ENCODE measurements at places on chromosomes 3 and 15.

DNA sequence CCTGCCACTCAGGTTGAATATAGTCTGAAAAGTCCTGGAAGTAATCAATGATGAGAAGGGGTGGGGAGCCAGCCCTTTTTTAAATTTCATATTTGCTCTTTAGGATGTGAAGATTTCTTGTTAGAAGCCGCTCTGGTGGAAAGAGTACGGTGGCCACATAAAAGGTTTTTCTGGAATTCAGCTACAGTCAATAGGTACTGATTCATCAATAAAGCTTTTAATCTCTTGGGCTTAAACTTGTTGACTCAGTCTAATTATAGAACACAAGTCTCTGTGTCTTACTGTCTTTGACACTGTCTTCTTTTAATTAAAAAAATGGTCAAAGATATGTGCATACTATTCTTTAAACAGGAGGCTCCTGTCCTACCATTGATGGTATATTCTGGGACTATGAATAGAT, 99.9 kb upstream of the TP63 start:
- no peak for DNase-seq

DNA sequence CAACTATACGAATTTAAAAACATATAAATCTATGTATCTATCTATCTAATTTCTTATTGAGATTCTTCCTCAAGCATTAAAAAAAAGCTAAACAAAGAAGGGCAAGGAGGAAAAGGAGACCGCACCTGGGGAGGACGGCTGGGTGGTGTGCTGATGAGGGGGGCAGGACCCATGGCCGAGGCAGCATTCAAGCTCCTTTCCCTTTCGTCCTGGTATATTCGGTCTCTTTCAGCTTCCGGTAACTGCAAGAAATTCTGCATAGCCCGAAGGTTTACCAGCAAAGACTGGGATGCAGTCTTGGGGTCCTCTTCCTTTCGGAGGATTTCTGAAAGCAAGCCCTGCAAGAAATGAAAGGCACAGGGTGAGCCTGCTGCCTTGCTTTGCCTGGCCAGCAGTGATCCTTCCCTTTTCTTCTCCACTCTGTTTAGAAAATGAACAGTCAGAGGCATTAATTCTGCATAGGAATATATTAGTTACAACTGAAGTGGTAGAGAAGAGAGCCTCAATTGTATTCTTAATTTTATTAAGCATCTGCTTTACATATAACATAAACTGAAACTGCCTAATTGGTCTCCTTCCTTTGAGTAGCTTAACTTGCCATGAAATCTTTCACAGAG, 38.8 kb downstream of the SATB1 start:
- DNase-seq = no peak

DNA sequence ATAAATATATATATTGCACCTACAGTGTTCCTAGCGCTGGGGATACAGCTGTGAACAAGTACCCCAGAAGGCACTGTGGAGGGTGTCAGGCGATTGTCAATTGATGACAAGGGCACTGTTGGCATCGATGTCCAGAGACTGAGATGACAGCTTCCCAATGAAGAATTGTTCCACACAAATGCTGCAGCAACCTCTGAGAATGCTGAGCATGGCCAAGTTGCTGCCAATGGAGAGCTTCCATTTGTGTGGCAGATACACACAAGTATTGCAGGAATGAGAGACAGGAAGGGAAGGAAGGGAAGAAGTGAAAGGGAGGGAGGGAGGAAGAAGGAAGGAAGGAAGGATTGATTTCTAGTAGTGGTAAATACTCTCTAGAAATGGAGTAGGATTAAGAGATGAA, 21.9 kb downstream of the LRTM1 start:
- no peak for DNase-seq

- DNase-seq = no peak
Observed at GRCh38 chr15:48617619-48618018, 27.9 kb downstream of the FBN1 start.

DNA sequence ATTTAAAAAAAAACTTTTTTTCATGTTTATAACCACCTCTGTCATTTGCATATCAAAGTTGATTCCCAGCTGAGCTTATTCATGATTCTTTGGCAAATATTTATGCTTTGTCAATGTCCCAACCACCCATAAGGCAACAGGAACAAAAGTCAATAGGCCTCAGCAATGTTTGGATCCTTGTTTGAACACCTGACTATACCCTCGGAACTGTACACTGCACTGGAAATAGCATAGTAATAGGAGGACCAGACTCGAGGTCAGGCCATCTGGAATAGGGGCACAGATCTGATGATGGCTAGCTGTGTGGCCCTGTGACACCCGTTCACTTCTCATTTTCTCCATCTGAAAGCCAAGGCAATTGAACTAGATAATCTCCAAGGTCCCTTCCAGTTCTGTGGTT, 301.7 kb upstream of the ATP11B start:
- no peak for DNase-seq

GRCh38 chr3:56788521-56788920, 13.2 kb downstream of the ARHGEF3 start:
- DNase-seq = no peak

DNA sequence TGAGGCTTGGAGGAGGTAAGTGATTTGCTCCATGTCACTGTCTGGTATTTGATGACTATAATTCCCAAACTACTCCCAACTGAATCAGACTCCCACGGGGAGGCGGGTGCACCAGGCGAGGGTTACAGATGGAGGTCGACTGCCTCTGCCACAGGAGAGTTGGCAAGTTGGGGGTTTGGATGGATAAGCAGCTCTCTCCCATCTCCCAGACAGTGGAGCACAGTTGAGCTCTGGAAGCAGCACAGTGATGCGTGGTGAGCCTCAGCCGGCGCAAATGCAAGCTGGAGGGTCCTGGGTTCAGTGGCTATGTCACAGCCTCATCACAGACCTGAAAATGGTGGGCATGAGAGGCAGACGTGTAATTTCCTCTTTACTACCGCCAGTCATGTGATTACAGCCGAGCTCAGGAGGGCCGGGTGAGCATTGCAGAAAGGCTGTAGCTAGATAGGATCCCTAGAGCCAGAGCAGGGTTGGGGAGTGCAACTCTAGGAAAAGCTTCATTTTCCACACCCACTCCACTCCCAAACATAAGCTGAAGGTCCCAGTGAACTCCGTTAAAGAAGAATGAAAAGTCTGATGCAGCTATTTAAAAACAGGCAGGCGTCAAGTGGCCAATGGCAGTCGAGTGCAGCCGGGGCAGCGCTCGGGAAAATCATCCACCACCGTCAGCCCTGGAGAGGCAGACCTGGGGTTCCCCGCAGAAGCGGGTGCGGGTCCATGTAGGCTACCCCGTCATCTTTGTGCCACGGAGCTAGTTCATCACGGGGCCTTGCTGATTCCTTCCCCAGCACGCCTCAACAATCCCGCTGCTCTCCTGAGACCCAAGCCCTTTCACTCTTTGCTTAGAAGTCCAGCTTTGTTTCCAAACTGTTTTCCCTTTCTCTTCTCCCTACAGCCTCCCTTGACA, 33.3 kb upstream of the VPS8 start:
- DNase-seq = no peak

DNA sequence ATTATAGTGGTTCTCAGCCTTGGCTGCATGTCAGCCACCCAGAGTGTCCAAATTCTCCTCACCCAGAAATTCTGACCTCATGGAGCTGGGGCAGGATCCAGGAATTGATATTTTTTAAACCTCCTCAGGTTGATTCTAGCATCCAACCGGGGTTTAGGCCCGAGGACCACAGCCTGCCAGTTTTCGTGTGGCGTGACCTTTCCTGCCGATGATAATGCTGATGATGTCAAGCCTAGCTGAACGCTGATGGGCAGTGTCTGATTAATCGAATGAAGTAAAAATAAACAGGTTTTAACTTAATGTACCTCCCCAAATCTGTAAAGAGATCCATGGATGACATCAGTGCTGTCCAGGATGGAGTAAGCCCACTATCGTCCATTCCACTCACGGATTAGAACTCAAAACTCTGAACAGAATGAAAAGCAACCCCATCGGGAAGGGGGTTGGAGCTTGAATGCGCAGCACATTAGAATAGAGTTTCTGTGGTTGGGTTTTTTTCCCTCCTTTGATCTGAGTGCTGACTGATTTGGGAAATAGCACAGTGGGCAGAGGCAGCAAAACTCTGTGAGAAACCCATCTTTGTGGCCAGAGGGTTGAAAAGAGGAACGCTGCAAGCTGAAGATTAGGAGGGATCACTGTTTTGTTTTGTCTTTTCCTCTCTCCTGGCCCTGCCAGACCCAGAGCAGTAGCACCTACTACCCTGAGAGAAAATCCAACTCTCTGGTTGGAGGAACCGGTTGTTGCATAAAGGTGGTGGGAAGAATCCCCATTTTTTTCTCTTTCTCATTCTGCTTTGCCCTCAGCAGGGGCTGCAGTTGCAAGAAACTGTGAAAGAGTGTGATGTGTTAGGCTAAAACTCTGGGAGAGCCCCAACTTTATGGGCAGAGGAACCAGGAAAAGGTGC, 153.9 kb downstream of the APBA2 start:
- no peak for DNase-seq

GRCh38 chr15:69587723-69588426, 135.3 kb downstream of the RPLP1 start:
- DNase-seq = no peak

DNA sequence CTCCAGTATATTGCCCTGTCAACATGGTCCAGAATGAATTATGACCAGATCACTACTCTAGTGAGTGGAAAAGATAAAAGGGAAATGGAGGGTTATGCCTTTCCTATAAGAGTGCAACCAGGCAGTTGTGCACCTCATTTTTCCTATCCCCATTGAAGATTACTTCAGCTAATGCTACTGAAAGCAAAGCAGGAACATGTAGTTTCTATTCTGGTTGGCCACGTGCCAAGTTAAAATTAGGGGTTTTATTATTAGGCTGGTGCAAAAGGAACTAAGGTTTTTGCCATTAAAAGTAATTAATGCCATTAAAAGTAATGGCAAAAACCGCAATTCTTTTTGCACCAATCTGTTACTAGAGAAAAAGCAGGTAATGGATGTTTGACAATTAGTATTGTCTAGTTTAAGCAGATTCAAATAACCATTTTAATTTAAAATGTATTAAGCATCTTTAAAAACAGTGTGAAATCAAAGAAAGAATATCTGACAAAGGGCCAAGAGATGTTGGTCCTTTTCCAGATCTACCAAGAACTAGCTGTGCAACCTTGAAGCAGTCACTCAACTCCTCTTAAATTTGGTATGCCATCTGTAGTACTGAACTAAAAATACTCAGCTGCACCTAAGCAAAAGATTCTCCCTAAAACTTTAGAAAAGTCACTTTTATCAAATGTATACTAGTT, 567.5 kb upstream of the CCDC54 start:
- DNase-seq = no peak

DNA sequence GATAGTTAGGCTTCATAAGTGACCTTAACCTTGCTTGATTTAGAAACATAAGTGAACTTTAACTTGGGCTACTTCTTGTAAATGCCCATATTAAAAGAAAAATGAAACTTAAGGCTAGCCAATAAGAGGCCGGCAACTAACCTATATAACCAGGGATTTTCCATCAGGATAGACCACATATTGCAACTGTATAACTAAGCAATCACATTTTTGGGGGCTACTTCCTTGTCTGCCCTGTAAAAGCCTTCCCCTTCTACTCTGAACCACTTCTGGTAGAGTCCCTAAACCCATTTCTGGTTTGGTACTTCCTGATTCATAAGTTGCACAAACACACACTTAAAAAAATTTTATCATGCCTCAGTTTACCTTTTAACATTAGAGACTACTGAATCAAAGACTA, 150.9 kb upstream of the UBE2E2 start:
- no peak for DNase-seq

GRCh38 chr3:82082796-82083195, 321.4 kb upstream of the GBE1 start:
- DNase-seq = no peak

GRCh38 chr3:143298886-143299535, 179.4 kb downstream of the CHST2 start:
- DNase-seq = no peak

GRCh38 chr3:67083277-67083676, 85.2 kb downstream of the KBTBD8 start:
- DNase-seq = no peak

DNA sequence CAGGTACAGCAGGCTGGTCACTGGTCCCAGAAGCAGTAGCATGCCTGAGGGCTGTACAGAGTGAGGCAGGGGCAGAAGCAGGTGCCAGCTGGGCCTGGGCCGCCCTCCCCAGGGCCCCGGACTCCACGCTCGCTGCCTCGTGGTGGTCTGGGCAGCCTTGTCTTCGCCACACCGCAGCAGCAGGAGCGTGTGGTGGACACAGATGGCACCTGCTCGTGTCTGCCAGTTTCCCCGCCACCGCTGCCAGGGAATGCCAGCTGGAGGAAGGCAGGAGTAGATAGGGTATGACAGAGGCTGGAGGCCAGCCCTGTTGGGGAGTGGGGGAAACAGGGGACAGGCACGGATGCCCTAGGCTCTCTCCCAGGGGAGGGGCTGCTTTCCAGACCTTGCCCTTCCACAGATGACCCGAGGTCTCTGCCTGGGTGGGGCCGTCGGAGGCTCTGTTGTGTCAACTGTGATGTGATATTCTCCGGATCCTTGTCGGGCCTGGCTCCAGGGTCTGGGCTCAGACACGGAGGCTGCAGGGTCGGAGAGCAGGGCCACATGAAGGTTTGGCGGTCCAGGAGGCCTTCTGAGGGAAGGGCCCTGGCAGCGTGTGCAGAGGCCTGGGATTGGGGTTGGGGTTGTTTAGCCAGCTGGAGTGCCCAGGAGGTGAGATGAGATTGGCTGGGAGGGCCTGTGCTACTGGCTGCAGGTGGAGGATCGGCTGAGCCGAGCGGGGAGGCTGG, 33.6 kb downstream of the GOLGA6L10 start:
- DNase-seq = no peak

- no peak for DNase-seq
Observed at GRCh38 chr3:141950572-141951493, 74.4 kb downstream of the ATP1B3 start.

GRCh38 chr3:99108508-99108907, 207.0 kb upstream of the DCBLD2 start:
- no peak for DNase-seq

DNA sequence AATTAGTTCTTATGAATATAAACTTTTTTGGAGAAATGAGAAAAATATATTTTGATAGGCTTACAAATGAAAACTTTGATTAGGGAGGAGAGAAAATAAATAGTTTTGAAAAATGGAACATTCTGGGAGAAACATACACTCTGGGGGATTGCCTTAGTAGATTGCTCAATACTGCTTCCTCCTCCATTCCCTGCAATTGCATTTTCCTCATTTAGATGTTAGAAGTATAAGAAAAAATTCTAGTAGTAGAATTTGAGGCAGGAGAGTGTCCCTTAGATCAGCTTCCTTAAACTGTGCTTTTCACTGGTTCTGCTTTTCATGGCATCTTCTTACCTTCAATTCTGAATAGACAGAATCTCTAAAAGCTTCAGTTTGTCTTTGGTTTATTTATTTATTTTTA, 46.2 kb upstream of the CTDSPL2 start:
- no peak for DNase-seq

- no peak for DNase-seq
Observed at GRCh38 chr15:48806151-48806550, 4.7 kb downstream of the CEP152 start.

- DNase-seq = no peak
Observed at GRCh38 chr15:73570355-73571032, 62.7 kb downstream of the NPTN start.

- DNase-seq = no peak
Observed at GRCh38 chr15:31811641-31812040, 218.7 kb upstream of the CHRNA7 start.

Measured in HuH-7 (cell line).